ENCODE measurements at places on chromosomes 1 and 21.

- no peak for DNase-seq
These were observed 38.6 kb downstream of the EIF2B3 start for GRCh38 chr1:44947774-44948311.

DNA sequence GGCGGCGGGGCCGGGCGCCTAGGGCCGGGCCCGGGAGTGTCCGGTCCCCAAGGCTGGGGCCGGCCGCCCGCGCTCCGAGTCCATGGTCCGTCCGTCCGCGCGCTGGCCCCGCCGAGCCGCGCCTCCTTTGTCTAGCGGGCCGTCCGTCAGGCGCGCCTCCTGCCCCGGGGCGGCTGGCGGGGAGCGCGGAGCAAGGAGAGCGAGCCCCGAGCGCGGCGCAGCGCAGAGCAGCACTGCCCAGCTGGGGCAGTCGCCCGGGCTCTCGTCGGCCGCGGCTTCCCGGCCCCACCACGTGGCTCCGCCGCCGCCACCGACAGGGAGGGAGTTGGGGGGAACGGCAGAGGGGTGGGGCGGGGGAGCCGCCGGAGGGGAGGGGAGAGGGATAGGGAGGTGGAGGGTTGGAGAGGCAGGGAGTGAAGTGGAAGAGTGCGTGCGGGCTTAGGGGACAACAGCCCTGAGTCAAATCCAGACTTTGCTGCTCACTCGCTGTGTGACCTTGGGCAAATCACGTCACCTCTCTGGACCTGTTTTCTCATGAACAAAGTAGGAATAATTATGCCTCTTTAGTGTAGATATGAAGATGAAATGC, at the start of gene NKAIN1:
Gene NKAIN1, minus strand, starts transcription at position 235 of the 589 bp plus-strand sequence. CDS start 340 bp downstream, outside the sequence.
- DNase-seq, result peak; percentile 70

GRCh38 chr1:160534823-160535605, 12.0 kb upstream of the SLAMF6 start:
- DNase-seq, result no peak

DNA sequence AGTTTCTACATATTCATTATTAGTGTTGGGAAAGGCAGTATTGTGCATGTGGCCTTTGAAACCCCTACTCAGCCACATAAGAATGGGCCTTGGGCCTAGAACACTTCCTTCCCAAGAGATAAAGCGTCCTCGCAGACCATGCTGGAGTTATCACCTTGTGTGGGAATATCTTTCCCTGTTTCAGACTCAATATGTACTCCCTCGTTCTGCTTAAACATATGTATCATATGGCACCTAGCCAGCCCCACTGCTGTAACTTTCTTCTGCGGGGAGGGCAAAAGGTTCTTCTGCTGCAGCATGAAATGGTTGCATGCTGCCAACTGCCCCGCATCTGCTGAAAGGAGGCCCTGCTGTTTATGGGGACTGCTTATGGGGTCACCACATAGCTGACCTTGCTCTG, 92.0 kb downstream of the CRB1 start:
- DNase-seq, result no peak

- no peak for DNase-seq
These were observed 75.0 kb upstream of the BCAR3 start for GRCh38 chr1:93756657-93757056.

DNA sequence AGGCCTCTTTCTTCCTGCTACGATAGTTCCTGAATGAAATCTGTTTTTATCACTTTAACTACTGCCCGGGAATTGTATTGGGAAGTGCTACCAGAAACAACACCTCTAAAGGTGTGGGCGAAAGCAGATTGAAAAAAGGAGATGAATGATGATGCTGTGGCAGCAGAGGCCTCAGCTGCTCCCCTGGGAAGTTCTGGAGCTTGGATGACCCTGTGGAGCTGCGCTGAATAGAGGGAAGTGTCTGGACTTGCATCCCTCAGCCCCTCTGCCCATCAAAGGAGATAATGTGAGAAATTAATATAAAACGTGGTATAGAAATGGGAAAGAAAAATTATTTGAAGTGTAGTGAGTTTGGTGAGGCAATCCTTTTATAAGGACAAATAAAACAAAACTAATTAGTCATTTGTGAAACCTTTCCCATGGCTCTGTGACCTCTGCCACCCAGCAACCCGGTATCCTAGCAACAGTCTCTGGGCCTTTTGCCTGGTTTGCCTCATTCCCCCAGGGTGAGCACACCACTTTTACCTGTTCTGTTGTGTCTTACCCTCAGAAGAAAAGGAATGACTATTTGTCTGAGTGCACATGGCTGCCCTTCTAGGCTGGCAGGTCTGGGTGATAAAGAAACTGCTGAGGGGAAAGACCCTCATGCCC, 21.3 kb downstream of the OVAAL start:
- DNase-seq, result no peak

GRCh38 chr1:46246548-46247435, 771 bp upstream of the RAD54L start:
- DNase-seq, result no peak

GRCh38 chr1:178011465-178011828, 41.6 kb upstream of the SEC16B start:
- DNase-seq, result no peak

DNA sequence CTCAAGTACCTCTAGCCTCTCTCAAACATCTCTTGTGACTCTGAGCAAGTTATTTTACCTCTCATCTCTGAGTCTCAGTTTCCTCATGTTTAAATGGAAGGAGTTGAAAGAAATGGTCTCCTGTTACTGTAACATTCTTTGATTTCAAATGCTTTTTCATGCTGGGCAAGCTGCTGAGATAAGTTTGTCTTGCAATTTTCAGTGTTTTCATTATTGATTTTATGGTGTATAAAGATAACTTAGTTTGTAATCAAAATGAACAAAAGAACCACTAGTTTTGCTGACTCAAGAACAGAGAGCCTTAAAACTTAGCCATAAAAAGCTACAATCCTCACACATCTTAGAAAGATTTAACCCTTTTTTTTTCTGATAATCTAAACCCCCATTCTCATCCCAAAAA, 4.5 kb downstream of the LIPI start:
- DNase-seq, result no peak

- no peak for DNase-seq
These were observed 11.0 kb downstream of the ALDH4A1 start for GRCh38 chr1:18891426-18891780.
